ENCODE measurements at places on chromosomes 3 and 15.
A peak's percentile ranks its signal among the peaks of the same experiment; 100 is the strongest.

GRCh38 chr15:77342807-77343206 lies 77.1 kb downstream of the PEAK1 start:
- no peak for DNase-seq

GRCh38 chr3:73137736-73138403 lies 76.4 kb downstream of the EBLN2 start:
- DNase-seq = no peak

DNA sequence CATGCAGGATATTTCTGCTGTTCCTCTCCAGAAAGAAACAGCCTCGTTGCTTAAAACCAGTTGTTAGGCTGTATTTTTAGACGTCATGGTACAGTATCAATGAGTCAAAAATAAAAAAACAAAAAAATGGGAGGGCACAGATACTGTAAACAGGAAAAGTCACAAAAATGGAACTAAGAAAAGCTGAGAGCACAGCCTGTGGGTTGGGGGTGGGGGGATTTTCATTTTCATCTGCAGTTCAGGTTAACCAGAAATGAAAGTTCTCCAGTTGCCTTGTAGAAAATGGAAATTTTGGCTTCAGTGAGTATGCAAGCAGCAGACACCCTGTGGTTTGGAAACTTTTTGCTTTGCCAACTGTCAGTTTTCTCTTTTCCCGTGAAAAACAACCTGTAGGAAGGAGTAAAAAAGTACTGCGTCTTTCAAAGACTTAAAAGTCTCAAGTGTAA lies 59.0 kb downstream of the FRMD4B start:
- DNase-seq = no peak

DNA sequence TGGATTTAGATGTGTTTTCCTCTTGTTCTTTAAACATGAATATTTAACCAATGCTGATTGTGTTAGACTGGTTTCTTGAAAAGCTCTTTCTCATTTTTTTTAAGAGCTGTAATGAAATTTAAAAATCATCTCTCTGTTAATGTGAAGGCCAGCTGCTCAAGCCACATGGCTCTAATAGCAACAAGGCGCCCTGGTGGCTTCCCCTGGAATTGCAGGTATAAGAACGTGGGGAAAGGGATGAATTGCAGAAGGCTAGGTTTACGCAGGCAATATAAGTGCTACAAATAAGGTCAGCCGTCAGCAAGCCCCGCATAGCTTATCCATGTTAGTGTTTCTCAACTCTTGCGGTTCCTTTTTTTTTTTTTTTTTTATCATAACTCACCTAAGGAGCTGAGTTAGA lies 108.5 kb downstream of the SAMMSON start:
- DNase-seq = peak; percentile 50

- DNase-seq = no peak
Measured at GRCh38 chr15:78985859-78986475, 41.1 kb upstream of the CTSH start.

Measured in left lobe of liver (tissue), 2 donors.